Activated CD8-positive, alpha-beta memory T cell treated with anti-CD3 and anti-CD28 coated beads for 1 hour (primary cell): ENCODE measurements at places on chromosomes 6 and 20.

DNA sequence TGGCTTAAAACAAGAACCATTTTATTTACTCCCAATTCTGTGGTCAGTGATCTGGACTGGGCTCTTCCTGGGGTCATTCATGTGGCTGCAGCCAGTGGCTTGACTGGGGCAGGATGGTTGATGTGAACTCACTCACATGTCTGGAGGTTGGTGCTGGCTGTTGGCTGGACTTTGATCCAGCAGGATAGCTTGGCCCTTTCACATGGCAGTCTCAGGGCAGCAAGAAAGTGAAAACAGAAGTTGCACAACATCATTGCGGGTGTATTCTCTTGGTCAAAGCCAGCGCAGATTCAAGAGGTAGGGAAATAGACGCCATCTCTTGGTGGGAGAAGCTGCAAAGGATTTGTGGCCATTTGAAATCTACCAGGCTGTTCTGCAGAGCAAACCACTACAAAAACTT lies 77.2 kb downstream of the MDGA1 start:
- DNase-seq: no peak

DNA sequence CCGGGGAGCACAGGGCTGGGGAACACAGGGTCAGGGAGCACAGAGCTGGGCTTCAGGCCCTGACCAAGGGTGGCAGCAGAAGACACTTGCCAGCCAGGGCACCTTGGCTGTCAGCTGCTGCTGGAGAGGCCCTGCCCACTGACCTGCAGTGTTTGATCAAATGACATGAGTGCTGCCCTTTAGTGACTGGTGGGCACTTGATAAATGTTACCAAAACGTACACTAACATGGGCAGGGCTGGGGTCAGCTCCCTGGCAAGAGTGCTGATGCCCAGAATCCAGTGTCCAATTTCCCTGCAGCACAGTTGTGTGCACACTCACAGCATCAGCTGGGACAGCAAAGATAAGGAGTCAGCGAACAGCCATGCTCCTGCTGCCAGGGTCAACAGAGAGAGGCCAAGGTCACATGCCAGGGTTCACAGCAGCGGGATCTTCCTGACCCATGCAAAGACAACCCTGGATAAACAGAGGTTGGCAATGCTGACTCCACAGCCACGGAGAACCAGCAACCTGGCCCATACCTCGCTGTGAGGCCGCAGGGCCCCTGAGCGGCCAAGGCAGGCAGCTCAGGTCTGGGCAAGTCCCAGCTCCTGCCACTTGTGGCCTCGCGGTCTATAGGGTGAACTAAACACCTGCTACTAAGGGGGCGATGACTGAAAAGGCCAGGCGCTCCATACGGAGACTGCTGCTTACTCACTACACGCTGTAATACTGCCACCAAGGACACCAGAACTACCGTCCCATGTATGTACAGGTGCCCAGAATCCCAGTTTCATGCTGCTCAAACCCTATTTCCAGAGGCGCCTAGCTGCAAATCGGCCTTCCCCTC lies 46.3 kb downstream of the NINL start:
- DNase-seq: no peak

- DNase-seq: no peak
Observed at GRCh38 chr6:12371151-12371550, 81.0 kb downstream of the EDN1 start.

DNA sequence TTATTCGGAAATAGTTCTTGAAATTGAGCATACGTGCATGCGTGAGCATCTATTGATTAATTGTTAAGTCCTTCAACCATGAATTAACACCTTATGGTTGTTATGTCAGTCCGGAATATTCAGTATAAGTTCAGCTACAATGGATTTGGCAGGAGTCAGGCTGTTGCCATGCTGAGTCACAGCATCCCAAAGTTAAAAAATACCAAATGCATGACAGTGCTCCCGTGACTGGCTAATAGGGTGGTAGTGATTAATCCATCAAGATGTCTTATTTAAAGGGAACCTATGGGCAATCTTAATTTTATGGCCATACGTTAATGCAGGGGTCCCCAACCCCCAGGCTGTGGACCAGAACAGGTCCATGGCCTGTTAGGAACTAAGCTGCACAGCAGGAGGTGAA lies 10.5 kb downstream of the RAE1 start:
- DNase-seq: no peak

DNA sequence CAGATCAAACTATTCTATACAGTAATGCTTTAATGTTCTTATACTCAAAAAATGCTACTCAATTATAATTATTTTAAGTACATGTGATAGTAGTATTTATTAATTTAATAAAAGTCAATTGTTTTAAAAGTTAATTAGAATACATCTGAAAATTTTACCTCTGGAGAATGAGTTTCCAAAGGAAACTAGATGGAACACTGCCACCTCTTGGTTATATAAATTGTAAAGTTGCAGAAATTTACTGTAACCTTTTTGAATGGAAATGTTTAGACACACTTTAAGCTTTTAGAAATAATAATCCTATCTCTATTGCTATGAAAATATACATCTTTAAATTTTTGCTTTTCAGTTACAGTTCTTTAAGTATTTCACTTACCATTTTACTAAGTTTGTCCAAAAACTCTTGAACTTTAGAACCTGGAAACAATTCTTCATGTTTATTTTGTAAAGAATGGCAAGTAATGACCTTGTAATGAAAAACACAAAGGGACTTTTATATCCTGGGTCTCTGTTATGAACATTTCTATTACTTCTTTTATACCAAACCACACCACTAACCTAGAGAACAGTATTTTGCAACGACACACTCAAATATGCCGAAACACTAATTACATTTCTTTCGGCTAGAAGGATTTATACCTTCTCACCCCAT lies 10.9 kb upstream of the BMP5 start:
- no peak for DNase-seq

DNA sequence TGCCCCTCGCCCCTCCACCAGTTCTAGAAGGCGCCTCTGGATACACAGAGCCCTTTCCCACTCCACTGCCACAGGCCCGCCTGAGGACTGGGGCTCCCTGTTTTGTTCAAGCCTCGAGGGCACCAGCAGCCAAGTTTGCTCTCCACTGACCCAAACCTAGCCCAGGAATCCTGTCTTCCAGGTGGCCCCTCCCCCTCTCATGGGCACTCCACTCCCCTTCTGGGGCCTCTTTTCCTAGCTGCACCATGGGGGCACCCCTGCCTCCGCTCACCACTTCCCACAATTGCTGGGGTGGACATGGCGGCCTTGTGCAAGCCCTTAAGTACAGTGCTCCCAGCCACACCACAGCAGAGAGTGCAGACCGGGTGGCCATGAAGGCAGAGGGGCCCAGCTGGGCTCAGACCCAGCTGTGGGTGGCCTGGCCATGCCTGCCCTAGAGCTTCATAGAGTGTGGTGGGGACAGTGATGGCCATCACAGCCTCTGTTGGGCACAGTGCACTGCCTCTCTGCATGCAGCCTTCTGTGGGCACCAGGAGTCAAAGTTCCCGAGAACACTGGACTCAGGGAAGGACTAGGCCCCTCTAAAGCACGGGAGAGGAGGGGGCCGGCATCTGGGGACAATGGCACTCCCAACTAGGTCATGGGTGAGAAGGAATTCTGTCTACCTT lies 1.3 kb downstream of the MYL9 start:
- DNase-seq: no peak

GRCh38 chr6:164048840-164049516 lies 634.5 kb downstream of the QKI start:
- DNase-seq: no peak

DNA sequence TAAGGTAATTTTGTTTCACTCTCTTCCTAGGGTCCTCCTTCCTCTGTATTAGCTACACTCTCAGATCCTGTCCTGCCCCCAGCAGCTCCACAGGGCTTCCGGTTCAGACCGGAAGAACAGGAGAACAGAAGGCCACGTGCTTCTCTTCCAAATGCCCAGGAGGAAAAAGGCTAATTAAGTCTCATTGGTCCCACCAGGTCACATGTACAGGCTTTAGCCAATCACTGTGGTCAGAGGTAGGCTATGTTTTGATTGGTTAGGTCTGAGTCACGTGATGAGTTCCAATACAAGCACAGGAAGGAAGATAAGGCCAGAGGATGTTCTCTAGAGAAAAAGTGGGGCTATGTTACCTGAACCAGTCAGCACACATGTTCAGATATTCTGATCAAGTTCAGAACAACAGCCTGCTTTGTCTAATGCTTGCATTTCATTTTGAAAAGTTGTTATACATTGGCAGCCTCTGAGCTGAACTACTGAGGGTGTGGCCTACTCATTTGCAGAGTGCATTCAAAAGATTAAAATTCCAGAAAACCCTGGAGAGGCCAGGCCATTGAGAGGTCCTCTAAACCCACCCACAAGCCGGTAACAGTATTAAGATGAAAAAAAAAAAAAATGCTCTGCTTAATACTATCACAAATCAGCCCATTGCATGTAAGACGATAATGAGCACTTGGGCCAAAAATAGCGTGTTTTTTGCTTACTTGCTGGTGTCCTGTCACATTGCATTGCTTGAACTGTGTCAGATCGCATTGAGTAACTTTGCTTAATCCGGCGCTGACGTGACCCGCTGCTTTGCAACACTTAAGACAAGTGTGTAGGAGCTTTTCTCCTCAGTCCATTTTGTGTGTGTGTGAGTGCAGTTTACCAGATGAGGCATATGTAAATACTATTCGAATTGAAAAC lies 170.3 kb downstream of the TSHZ2 start:
- DNase-seq: no peak

DNA sequence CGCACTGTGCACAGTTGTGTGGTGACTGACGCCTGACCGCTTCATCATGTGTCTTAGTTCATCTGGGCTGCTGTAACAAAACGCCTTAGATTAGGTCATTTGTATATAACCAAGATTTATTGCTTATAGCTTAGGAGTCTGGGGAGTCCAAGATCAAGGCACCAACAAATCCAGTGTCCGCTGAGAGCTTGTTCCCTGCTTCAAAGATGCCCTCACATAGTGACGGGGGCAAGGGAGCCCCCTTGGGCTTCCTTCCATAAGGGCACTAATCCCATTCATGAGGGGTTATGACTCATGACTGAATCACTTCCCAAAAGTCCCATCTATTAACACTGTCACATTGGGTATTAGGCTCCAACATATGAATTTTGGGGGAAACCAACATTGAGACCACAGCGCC lies 34.6 kb downstream of the CYP24A1 start:
- no peak for DNase-seq

DNA sequence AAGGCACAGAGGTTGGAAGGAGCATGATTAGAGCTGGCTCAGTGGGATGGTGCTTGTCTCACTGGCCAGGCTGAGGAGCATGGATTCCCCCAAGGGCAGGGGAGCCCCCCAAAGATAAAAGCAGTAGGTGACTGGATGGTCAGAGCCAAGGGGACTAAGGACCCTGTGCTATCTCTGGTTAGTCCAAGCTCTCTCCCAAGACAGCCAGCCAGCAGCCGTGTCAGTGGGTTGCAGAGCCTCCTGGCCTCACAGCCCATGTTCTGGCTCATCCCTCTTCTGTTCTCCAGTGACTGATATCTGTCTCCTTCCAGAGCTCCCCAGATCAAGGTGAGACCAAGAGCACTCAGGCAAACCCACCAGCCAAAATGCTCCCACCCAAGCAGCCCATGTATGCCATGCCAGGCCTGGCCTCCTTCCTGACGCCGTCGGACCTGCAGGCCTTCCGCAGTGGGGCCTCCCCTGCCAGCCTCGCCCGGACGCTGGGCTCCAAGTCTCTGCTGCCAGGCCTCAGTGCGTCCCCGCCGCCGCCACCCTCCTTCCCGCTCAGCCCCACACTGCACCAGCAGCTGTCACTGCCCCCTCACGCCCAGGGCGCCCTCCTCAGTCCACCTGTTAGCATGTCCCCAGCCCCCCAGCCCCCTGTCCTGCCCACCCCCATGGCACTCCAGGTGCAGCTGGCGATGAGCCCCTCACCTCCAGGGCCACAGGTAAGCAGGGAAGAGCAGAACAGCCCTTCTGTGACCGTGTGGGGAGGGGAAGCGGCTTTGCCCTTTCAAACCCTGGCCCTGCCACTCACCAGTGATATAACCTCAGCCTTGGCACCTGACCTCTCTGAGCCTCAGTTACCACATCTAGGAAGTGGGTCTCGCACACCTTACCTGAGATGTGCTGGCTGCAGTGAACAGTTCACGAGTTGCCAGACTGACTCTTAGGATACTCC lies 121.3 kb downstream of the JPH2 start:
- no peak for DNase-seq

GRCh38 chr6:81838031-81838430 lies 85.5 kb upstream of the TENT5A start:
- DNase-seq: no peak
